A549 (cell line): ENCODE measurements at places on chromosomes 7 and 10.

DNA sequence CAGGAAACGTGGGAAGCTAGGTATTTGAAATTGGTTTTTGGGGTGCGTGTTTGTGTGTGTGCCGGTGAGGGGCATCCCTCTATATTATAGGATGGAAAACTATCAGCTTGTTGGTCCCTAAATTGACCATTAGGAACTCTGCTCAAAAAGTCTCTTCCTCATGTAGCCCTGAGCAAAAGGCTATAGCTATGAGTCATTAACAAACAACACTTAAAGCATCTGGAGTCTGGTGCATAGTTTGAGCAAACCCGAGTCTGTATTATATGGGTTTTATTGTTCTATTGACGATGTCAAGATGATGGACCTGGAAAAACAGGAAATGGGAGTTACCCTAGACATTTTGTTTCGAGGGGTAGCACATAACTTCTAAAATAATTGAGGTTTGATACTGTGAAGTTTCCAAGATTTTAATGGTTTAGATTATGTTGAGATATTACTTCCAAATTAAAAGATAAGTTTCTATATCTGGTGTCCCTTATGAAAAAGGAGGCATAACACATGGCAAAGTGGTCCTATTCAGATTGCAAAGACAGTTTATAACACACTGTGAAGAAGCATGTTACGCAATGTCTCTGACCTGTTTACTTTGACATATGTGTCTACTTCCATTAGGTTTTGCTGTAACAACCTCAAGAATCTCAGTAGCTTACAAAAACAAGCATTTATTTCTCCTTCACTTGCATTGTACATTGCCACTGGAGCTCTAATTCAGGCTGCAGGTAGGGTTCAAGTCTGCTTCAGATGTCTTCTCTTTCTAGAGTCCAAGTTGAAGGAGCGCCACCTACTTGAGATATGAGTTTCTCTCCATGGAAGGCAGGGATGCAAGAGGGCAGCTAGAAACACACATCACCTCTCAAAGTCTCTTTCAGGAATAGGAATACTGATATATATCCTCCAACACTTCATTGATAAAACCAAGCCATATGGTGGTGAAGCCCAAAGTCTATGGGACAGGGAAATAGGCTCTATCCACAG, 357.7 kb downstream of the PHF14 start:
- DNase-seq: no peak

DNA sequence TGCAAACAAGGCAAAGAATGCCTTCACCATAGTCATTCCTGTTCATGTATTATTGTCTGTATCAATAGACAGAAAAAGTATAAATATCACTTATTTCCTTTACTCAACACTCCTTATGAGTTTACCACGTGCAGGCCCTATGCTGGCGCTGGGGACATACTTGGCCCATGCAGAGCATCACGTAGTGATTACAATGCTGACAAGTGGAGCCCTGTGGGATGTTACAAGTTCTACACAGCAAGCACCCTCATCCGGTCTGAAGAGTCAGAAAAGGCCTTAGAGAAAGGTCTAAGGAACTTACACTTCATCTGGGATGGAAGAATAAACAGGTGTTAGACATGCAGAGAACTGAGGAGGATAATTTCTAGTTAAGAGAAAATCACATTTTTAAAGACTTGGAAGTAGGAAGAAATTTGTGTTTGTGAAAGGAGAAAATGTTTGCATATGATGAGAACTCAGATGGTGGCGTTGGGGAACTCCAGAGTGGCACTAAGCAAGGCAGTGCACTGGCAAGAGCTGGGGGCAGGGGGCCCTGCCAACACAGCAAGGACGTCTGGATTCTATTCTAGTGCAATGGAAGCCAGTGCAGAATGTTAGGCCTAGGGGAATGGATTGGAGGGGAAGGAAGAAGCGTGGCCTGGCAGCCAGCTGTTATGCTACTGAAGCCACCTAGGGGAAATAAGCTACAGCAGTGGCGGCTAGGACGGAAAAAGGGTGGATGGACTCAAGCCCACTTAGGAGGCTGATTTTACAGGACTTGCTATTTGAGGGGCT, 116.2 kb downstream of the ELMO1 start:
- no peak for DNase-seq

DNA sequence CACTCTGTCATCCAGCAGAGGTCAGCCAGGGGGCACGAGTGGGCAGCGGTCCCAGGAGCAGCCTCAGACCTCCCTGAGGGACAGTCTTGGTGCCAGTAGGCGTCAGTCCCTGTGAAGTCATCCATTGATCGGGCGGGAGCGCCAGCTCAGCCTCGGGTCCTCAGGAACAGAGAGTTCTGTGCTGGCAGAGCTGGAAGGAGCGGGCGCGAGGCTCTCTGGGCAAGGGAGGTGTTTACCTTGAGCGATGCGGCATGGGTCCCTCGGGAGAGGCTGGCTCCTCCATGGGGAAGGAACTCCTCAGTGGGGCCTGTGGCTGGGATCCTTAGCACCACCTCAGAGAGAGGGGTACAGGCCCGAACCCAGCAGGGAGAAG, 101.1 kb upstream of the PPIF start:
- DNase-seq: no peak

GRCh38 chr10:70283445-70284399, at the start of gene NPFFR1:
Gene NPFFR1, minus strand, starts transcription at chr10:70284004. Its CDS starts 328 bp downstream, at chr10:70283676.
- no peak for DNase-seq

DNA sequence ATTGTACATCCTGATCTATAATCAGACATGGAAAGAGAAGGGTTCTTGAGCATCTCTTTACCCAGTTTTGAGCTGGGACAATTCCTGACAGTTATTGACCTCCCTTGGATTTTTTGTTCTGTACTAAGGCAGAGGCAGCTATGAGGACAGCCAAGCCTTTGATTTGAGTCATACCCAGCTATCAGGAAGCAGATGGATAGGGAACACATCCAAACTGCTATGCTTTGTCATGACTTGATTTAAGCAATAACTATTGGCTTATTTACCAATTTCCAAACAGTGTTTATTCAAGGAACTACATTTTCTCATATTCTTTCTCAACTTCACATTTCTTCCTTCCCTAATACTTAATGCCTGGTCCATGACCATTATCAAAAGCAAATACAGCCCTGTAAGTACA, 396.4 kb upstream of the STEAP1 start:
- no peak for DNase-seq

GRCh38 chr7:90455163-90456030, 14.0 kb upstream of the PTTG1IP2 start:
- DNase-seq: peak; percentile 32

GRCh38 chr10:33293531-33294170, 40.8 kb downstream of the NRP1 start:
- no peak for DNase-seq

DNA sequence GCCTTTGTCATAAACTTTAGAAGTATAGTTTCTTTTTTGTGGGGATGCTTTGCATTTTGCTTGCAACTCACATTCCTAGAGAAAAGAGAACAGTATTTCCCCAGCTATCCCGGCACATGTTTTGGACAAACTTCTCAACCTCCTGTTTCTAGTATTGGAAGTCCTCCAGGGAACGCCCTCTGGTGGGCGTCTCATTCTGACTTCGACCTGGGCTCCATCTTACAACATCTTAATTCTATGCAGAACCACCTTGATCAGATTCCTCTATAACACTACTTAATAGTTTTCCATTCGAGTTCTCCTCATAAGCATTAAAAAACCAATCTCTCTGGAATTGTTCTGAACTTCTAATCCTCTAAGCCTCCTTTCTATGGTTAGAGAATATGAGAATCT, 139.5 kb upstream of the FZD8 start:
- no peak for DNase-seq

- peak; percentile 37 for DNase-seq
These were observed 165.9 kb downstream of the ABCA13 start for GRCh38 chr7:48337012-48337621.

DNA sequence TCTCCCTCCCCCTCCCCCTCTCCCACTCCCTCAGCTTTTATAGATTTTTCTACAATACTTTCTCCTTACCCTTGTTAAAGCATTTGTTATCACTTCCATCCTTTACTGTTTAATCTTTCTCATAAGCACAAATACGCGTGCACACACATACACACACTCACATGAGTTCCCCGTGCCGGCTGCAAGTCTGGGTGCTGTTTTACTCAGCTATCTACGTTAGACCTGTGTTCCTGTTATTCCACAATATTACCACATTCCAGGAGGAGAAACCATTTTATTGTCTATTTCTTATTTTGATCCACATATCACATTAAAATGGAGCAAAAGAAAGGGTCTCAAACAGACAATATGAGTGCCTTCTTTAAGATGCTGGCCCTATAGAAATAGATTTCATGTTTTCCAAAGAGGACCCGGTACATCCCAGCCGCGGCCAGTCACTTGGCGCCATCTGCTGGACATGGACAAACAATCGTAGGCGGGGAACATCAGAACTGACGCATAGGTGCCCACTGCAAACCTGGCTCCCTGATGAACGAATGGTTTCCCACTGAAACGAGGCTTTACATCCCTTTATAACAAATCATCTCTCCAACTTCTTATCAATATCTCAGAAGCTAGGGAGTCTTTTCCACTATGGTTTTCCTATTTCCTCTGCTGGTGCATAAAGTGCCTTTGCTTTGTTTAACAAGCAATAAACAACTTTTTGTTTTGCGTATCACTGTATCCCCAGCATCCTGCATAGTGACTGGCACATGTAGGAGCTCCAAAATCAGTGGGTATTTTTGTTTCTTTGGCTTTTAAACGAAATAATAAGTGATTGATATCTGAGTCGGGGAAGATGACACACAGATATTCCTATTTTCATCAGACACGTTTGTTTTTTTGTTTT, 25.2 kb upstream of the OPTN start:
- DNase-seq: peak; percentile 76

DNA sequence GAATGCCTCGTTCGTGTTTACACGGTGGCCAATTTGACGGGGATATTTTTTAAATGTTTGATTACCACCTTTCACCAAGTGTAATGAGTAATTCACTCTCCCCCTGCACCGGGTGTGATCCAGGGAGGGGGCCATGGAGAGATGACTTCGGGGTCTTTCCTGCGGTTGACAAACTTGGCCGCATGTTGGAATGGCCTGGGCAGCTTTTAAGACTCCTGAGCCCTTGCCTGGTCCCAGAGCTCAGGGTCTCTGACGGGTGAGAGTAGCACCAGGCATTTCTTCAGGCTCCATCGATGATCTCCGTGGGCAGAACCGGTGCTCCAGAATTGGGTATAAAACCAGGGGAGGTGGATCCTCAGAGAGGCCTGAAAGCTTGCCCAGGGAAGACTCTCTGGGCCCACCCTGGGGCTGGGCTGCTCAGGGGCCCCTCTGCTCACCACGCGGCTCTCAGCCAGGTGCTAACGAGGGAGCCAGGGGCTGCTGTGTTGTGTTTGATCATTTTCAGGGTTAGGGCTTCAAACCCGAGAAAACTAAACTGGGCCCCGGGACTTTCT, 882 bp downstream of the ZNF282 start:
- no peak for DNase-seq

GRCh38 chr10:122884166-122884565, 4.8 kb upstream of the FAM24B start:
- no peak for DNase-seq

DNA sequence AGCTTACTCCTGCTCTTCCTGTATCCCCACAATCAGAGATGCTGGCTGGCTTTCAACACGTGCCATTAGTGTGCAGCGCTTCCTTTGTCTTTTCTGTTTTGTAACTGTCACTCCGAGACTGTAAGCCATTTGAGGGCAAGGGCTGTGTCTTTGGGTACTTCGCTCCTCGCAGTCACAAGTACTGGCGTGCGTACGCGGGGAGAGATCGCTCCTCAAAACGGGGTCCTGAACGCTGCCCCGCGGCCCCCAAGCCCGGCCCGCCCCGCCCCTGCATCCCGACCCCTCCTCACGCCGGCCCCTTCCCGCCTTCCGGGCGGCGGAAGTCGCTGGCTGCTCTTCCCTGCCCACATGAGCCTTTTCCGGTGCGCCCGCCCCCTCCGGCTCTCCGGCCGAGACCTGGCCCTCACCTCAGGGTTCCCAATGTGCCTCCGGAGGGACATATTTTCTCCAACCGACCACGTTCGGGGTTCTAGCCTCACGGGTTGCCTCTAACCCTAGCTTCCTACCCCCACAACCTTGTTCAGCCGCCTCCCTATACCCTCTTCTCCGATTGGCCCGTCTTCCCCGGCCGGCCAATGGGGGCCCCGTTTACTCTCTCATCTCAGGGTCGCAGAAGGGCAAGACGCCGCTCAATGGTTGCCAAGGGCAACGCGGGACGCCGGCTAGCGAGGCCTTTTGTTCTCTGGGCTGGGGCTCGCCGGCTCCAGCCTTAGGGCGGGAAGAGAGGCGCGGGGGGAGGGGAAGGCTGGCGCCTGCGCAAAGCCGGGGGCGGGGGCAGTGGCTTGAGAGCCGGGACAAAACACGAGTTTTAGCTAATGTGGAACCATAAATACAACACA, at the start of gene CEP41:
TSS of gene CEP41 (minus strand) at position 490 of the 839 bp plus-strand sequence. CDS start at position 440, 50 bp downstream.
- peak; percentile 98 for DNase-seq

DNA sequence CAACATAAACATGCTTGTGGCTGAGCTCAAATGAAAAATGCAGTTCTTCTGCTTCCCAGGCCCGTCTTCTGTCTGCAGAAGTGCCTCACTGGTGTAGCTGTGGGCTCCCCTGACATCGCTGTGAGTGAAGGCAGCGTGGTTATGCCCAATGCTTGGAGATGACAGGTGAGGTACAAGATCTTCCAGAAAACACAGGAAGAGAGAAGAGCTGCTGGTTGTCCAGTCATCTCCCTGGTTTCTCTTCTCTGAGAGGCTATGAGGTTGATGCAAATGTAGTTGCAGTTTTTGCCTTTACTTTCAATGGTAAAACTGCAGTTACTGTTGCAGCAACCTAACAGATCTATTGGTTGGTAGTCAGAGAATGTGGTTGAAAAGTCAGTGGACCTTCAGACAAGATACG, 223.6 kb downstream of the GATA3 start:
- DNase-seq: no peak

DNA sequence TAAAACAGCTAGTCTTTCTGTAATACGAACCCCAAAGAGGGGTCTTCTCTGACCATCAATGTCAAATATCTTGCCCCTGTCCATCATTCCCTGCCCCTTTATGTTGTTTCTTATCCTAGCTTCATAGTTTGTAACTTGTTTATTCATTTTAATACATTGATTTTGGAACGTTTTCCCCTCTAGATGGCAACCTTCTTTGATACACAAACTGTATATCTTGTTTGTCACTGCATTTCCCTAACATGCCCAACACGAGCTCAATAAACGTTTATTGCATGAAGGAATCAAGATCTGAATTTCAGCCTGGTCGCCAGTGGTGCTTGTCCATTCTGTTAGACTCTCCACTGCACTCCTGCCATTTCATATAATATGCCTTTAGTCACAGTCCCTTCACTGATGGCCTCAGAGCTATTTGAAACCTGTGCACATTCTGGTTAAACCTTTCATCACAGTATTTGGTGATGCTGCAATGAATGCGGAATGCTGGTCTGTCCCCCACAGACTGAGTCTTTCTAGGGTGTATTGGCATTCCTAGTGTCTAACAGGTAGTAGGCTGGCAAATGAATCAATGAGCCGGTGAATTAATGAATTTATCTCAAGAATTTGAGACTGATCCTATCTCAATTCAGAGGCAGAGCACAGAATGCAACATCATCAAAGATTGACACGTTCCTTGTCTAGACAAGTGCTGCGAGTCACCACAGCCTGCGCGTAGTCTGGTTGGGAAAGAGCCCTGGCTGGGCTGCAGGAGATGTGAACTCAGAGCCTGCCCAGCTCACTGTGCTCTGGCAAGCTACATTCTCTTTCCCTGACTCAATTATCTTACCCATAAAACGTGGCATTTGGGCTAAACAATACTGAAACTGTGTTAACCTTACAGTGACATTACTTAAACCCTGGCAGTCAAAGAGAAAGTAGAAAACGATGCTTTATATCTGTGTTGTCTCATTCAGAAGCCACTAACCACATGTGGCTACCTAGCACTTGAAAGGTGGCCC, 55.2 kb upstream of the FRMD4A start:
- DNase-seq: peak; percentile 57

- peak; percentile 6 for DNase-seq
These were observed 1212.8 kb downstream of the REEP3 start for GRCh38 chr10:64733980-64734379.
